ENCODE measurements at places on chromosomes 2 and 18.

- no peak for DNase-seq
Measured at GRCh38 chr18:51943281-51943680, 396.7 kb upstream of the DCC start.

DNA sequence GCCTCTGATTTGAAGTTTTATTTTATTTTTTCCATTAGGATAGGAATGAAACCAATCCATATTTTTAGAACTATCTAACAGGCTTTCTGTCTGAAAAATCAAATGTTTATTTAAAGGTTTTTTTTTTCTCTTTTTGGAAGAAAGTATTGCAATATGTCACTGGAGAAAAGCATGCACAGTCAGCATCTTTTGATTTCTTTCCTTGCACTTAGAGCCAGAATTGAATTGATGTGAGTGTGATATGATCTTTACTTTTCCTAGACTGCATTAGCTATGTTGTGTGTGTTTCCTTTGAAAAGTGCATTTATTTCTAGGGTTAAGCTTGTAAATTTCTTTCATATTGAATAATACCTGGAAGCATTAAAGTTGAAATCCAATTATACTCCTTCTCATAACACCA lies 87.6 kb downstream of the ASXL3 start:
- no peak for DNase-seq

GRCh38 chr2:15432642-15433256 lies 128.4 kb downstream of the NBAS start:
- no peak for DNase-seq

DNA sequence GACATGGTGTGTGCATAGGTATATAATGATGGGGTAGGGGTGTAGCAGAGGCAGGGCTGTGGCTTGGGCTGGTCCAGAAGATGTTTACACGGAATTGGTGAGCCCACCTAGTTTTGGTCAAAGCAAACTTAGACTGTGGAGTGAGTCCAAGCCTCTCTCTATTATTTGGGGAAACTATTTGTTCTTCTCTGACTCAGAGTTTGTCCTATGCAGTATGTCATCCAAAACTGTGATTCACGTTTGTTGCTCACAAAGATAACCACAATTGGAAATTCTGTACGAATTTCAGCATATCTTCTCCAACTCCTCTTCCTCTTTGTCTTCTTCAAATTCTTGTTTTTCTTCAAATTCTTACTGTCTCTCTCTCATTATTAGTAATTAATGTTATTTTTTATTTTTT lies 292.9 kb downstream of the XIRP2 start:
- no peak for DNase-seq

DNA sequence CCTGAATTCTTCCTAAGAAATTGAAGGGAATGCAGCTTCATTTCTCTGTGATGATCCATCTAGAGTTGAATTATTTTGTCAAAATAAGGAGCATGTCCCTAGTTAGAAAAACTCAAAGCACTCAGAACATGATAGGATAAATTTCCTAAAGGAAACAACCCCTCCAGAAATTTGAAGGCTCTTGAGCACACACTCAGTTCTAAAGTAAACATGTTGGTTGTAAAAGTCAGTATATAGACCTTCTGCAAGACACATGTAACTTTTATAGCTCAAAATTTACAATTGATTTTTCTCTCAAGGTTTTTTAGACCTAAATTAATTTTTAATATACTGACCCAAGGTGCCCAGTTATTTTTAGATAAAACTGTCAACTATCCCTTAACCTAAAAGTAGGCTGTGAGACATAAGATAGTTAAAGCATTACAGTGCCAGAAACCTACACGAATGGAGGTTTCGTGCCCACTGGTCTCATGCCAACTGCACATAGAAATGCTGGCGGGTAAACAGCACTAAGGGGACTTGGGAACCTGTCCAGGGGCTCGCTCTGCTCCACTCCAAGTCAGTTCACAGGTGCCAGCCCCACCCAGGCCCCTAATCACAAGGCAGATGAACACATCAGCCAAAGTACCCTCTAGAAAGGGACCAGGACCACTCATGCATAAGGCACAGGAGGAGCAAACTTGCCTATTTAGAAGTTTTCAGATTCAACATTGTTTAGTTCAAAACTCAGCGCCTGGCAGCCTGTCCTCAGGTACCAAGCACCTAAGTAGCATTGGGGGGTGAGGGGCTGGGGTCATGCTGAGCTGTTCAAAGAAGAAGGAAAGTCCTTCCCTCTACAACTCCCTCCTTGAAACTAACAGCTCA lies 106.5 kb downstream of the SMC6 start:
- DNase-seq: no peak

- no peak for DNase-seq
Measured at GRCh38 chr18:53261241-53261640, 921.2 kb downstream of the DCC start.

DNA sequence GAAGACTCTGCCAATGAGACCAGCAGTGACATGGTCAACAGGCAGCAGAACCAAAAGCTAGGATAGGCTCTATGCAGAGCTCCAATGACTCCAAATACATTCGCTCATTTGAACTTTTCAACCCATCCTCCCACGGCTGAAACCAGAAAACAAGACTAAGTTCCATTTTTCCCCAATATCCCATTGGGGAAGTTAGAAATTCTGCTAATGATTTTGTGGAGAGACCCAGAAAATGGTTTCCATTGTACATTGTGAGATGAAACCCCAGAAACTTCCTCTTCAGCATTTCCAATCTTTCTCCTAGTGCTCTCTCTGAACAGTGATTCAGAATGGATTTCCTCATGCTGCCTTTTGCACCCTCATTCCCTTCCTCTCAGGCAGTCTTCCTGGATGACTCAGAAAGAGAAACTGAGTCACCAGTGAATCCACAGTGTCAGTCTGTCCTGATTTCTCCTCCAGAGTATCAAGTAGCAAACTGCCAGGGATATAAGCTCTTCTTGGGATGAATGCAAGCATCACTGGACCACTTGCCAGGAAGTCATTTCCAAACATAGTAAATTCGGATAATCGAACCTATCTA lies 467.7 kb upstream of the ID2 start:
- no peak for DNase-seq

- DNase-seq: no peak
Measured at GRCh38 chr2:206323486-206323885, 49.0 kb downstream of the ZDBF2 start.

DNA sequence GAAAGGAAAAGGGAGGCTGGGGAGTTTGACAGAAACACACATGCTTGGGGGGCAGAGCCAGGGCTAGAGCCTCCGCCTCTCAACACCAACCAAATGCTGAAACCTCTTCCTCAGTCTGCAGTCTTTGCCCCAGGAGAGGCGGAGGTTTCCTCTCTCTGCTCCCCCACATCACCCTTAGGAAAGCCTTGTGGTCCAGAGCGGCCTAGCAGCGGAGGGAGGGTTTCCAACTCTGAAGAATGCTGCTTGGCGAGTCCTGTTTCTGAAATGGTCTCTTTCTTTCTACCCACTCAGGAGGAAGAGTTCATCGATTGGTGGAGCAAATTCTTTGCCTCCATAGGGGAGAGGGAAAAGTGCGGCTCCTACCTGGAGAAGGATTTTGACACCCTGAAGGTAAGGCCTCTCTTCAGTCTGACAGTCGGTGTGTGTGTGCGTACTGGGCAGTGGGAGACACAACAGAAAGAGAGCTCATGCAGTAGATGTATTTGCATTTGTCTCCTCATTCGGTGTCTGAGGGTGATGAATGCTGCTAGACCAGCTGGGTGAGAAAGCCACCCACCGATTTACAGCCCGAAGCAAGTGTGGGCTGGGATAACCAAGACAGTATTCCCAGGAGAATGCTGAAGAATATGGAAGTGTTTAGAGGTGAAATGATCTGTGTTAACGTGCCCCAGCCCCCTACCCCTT lies 190.5 kb downstream of the DYSF start:
- peak; percentile 42 for DNase-seq

DNA sequence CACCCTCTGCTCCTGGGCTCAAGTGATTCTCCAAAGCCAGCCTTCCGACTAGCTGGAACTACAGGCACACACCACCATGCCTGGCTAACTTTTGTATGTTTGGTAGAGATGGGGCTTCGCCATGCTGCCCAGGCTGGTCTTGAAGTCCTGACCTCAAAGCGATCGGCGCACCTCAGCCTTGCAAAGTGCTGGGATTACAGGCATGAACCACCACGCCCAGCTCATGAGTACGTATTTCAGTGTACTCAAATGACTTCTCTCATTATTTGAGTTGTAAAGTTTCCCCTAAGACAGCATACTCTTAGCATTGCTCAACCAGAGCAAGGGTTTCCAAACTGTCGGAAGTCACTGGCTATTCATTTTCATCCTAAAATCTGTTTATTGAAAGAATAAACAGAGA lies 40.3 kb downstream of the IMPA2 start:
- DNase-seq: no peak

DNA sequence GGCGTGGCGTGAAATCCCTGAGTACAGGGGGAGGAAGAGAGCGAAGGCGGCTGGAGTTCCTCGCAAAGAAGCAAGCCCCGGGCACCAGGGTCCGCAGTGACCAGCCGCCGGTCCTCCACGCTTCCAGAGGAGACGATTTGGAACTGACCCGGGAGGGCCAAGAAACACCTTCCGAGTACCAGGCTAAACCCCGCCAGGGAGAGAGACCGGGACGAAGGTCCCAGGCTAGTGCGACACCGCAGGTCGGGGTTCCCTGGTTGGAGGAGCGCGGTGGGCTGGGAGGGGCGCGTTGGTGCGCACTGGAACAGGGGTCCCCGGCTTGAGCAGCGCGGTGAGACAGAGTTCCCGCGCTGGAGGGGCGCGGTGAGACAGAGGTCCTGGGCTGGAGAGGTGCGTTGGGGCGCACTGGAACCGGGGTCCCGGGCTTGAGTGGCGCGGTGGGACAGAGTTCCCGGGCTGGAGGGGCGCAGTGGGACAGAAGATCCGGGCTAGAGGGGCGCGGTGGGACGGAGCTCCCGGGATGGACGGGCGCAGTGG lies 901 bp downstream of the WDFY1 start:
- no peak for DNase-seq

DNA sequence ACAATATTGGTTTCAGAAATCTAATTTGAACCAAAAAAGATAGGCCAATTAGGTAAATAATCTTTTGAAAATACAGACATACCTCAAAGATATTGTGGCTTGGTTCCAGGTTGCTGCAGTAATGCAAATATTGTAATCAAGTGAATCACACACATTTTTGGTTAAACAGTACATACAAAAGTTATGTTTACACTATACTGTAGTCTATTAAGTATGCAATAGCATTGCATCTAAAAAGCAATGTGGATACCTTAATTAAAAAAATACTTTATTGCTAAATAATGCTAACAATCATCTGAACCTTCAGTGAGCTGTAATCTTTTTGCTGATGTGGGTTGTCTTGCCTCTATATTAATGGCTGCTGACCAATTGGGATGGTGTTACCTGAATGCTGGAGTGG lies 67.3 kb downstream of the KYNU start:
- DNase-seq: no peak

DNA sequence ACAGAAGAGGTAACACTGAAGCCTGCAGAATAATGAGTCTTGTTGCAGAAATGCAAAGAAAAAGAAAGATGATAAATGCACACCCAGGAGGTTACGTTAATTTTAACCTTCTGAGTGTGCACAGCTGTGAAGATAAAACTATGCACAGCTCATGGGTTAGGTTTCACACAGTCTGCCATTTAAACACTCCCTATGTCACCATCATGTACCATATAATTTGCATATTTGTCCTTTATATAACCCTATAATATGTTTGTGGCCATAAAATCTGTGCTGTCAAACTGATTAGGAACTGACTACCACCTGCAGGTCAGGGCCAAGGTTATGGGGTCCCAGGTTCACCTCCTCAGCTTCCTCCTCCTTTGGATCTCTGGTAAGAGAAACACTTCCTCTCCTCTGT lies 205.5 kb downstream of the RPIA start:
- DNase-seq: peak; percentile 74

DNA sequence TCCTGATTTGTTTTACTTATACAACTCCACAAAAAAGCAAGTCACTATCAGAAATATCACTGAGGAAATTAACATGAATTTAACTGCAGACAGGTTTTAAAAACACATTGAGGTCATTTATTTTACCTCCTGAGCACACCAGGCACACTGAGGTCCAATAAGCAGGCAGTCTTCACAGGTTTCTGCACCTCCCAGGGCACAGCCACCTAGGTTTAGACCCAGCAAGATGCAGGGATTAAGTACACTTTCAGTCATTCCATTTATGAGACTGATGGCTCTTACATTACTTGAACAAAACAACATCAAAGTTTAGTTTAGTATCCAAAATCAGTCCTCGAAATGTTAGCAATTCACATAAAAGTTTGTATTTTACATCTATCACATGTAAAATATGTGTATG lies 1.0 kb downstream of the ITGB6 start:
- DNase-seq: no peak

DNA sequence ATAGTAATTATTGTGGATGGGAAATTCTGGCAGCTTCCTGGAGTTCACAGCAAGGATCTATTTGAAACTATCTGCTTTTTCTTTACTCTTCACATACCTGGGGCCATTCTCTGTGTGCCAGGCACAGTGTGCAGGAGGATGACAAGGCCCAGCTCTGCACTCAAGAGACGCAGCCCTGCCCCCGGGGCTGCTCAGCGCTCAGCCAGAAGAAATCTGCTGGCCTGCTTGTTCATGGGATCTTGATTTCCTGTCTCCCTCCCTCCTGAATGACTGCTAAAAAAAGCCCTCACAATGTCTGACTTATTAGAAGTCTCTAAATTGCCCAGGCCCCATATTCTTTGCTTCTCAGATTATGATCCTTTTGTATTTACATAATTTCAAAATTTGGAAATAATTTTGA lies 210.9 kb downstream of the DCDC2C start:
- DNase-seq: no peak

- no peak for DNase-seq
Measured at GRCh38 chr2:210132239-210132638, 39.0 kb downstream of the KANSL1L start.

DNA sequence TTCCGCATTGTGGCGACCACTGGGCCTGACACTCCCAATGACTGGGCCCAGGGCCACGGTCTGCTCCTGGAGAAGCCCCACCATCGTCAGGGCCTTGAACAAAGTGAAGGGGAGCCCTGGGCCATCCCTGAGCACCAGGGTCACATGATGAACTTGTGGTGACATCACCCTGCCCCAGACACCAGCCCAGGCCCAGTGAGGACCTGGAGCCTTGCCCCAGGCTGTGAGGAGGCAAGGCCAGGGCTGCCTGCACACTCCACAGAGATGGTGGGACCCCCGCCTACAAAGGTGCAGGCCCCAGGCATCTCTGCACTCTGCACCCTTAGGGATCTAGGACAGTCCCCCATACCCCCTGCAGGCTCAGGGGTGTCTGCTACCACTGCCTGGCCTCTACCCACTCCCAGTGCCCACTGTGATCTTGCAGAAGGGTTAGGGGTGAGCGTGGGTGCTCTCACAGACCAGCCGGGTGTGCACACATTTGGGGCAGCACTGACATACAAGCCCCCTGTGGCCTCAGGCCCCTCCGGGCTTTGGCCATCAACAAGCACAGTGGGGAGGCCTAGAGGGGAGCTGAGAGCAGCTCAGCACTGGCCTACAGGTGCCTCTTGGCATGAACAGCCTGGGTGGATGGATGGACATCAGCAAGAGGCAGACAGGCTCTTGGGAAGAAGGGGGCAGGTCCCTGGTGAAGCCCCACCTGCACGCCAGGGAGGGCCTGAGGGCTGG lies 624.0 kb upstream of the LRRTM4 start:
- DNase-seq: no peak

Measured in NCI-H526 treated with DMSO at 0.1 percent for 48 hours (cell line).